Stimulated activated CD8-positive, alpha-beta memory T cell treated with anti-CD3 and anti-CD28 coated beads, Interleukin-15, amount 100 ng/mL, for 4 hours (primary cell): ENCODE measurements at places on chromosomes 13 and 19.

- DNase-seq, result no peak
Measured at GRCh38 chr13:39688699-39689405, 33.4 kb downstream of the COG6 start.

- DNase-seq, result no peak
Measured at GRCh38 chr13:112113348-112113747, 46.4 kb downstream of the SOX1 start.

DNA sequence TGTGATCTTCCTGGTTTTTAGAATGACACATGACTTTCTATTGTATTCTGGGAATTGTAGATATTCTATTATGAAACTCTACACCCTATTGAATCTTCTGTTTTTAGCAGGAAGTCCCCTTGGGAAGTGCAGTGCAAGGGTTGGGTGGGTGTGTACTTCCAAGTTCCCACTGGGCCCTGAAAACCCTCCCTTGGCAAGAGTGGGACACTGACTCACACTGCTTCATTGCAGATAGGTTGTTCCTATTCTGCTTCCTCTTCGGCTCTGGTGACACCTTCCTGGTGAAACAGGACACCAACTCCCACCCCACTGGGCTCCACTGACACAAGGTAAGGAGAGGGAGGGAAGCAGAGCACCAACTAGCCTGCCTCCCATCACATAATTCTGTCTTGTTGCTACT lies 121.8 kb downstream of the KCTD12 start:
- no peak for DNase-seq

DNA sequence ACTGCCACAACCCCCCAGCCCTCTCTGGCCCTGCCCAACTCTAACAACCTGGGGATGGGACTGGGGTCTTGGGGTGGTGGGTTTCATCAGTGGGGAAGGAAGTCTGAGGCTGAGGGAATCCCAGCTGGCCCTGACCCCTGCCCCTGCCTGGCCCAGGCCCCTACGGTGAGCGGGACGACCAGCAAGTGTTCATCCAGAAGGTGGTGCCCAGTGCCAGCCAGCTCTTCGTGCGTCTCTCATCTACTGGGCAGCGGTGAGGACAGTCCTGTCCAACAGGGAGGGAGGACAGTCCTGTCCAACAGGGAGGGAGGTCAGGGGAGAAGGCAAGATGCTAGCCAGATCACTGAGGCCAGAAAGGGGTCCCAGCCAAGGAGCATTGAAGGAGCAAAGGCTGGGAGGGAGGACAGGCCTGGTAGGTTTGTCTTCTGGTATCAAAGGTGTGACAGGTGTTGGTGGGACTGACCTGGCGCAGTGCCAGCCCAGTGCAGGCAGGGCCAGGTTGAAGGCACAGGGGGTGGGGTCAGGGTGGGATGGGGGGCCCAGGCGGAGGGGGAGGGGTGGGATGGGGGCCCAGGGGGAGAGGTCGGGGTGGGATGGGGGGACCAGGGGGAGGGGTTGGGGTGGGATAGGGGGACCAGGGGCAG lies 12.1 kb upstream of the LTBP4 start:
- DNase-seq, result no peak

GRCh38 chr19:52141203-52141602 lies 1.5 kb upstream of the ZNF616 start:
- DNase-seq, result no peak

- DNase-seq, result no peak
Measured at GRCh38 chr19:11190501-11190900, 6.8 kb downstream of the KANK2 start.

- DNase-seq, result no peak
Measured at GRCh38 chr19:54554896-54555295, 18.7 kb upstream of the LILRA2 start.

DNA sequence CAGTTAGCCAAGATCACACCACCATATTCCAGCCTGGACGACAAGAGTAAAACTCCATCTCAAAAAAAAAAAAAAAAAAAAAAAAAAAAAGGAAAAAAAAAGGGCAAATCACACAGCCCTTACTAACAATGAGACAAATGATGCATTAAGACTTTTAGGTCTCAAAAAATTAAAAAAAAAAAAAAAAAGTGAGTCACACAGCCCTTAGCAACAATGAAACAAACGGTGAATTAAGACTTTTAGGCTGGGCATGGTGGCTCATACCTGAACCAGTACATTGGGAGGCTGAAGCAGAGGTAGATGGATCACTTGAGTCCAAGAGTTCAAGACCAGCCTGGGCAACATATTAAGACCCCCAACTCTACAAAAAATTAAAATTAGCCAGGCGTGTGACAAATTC lies 32.4 kb upstream of the EIF3G start:
- no peak for DNase-seq

DNA sequence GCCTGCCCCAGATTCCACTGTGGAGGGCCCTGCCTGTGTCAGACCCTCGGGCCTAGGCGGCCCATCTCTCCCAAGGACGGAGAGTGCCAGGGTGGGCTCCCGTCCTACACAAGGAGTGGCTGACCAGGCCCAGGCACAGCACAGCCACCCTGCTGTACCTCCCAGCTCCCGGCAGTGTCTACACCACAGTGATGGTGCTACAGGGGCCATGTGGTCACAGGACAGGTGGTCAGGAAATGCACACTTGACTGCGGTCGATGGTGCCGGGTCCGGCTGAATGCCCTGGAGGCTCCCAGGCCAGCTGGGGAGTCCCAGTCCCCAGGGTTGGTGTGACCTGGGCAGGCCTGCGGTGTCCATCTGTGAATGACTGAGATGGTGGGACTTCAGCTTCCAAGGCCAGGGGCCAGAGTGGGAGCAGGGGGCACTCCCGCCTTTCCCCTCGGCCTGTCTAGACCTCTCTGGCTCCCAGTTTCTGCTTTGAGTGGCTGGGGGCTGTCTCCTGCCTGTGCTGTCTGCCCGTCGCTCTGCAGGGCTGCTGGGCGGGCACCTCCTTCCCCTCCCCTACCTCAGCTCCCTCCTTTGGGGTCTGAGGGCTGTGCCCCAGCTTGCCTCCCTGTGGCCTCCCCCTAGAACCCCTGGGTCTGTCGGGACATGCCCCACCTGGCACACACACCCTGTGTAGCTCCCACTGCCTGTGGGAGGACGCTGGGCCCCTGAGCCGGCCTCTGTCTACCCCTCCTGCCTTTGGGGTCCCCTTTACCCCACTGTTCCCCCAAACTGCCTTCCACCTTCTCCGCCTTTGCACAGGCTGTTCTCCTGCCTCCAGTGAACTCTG lies 12.5 kb downstream of the DDA1 start:
- DNase-seq, result no peak

- DNase-seq, result no peak
Measured at GRCh38 chr19:23071147-23071511, 45.7 kb upstream of the ZNF730 start.

DNA sequence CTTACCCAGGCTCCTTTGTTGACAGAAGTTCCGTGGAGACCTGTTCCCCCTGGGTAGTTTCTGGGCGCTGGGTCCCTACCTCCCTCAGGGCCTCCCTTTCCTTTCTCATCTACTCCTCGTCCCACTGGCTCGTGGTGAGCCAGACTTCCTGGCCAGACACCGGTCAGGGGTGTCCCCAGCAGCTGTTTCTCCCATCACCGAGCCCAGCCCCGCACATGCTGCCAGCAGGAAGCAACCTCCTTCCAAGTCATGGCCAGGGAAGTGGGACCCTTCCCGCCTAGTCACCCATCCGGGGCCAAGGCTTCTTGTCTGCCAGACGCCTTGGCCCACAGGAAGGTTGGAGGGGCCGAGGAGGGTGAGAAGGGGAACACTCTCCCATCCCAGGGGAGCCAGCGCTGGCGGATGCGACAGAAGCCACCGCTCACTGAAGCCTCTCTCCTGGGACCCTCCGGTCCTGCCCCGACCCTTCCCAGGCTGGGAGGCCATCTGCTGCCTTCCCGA lies 5.7 kb downstream of the PAK4 start:
- DNase-seq, result no peak

GRCh38 chr13:34886987-34887386 lies 55.1 kb upstream of the NBEA start:
- DNase-seq, result no peak

DNA sequence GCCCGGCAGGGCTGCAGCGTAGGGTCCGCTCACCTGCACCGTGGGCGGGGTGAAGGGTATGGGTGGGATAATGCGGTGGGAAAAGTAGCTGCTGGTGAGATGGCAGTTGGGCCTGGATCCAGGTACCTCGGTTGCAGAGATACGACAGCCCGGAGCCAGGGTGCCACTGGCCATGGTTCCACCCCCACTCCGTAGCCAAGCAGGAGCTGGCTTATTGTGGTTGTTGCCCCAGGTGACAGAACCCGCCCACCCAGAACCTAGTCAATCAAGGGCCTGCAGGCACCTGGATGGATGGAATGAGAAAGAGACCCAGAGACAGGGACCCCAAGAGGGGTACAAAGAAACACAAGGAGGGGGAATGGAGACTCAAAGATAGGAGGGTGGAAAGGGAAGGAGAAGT lies 3.5 kb upstream of the LHB start:
- no peak for DNase-seq

- DNase-seq, result no peak
Measured at GRCh38 chr13:50203256-50203941, 188.2 kb downstream of the KCNRG start.

- peak; percentile 26 for DNase-seq
Measured at GRCh38 chr19:1811472-1811894, 593 bp downstream of the ATP8B3 start.

DNA sequence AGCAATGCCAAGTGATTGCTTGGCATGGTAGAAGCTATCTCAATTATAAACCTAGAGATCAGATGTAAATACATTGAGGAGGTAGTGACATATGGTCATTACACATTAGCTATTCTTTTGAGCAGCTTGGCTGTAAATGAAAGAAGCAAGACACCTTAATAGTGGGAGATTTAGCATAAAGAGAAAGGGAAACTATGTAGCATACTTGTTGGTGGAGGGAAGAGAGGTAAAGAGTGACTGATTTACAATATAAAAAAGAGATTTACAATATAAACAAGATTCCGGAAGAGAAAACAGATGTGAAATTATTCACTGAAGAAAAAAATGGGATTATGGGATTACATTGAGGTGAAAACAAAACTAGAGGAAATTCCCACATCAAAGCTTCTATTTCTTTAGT lies 2009.6 kb downstream of the OLFM4 start:
- DNase-seq, result no peak

DNA sequence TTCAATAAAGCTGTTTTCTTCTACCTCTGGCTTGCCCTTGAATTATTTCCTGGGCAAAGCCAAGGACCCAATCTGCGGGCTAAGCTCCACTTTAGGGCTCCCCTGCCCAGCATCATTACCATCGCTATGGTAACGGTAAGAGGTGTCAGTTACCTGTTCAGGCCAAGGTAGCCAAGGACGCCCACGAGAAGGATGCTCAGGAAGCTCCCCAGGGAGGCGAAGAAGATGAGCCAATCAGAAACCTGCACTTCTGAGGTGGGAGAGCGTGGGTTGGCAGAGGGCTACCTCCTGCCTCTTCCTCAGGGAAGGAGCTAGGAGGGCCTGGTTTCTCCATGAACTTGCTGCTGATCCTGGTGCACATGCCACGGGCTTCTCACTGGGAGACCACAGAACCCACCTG lies 24.7 kb downstream of the IL12RB1 start:
- no peak for DNase-seq

DNA sequence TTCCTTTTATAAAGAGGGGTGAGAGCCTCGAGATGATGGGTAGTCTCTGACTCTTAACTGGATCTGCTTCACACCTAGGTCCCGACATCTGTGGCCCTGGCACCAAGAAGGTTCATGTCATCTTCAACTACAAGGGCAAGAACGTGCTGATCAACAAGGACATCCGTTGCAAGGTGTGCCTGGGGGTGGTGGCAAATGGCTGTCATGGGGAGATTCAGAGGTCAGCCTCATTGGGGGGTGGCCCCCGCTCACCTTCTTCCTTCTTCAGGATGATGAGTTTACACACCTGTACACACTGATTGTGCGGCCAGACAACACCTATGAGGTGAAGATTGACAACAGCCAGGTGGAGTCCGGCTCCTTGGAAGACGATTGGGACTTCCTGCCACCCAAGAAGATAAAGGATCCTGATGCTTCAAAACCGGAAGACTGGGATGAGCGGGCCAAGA lies 1.6 kb downstream of the CALR start:
- DNase-seq, result no peak

DNA sequence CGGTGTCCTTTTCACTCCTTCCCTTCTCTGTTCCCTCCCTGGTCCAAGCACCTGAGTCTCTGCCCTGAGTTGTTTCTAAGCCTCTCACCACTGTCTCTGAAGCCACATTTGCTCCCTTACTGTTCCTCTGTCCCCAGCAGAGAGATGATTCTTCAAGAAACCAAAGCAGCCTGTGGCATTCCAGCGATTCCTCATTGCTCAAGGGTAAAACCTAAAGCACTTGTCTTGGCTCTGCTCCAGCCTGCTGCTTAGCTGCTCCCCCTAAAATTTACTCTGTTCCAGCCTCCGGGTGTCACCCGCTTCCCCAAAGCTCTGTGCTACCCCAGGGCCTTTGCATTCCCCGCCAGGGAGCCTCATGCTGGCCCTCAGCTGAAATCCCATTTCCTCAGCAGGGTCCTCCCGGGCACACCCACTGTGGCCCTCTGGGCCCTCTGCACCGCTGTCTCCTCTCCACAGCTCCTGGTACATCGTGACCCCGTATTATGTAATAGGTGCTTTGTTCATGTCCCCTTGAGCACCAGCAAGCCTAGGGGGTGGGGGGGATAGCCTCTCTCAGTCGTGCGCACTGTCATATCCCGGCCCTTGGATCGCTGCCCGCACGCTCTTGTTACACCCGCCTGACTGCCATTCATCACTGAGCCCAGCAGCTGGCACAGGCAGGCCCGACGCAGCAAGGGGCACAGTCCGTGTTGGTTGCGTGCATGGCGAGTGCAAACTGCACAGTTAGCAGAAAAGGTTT lies 15.8 kb downstream of the TECR start:
- DNase-seq, result no peak

GRCh38 chr13:90680826-90681225 lies 666.7 kb upstream of the MIR17HG start:
- DNase-seq, result no peak

DNA sequence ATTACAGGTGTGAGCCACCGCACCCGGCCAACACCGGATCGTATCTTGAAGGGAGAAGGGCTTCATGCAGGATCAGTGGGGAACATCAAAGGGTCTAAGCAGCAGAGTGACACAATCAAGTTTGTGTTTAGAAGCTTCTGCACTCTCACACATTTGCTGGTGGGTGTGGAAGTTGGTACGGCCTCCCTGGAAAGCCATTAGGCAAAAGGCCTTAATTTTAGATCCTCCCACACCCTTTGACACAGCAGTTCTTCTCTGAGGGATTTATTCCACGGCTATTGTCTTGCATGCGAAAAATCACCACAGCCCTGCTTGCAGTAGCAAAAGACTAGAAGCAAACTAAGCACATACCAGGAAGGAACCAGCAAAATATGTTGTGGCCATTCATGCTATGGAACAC lies 18.3 kb upstream of the SLC1A5 start:
- no peak for DNase-seq

- no peak for DNase-seq
Measured at GRCh38 chr13:33945477-33945876, 127.5 kb downstream of the RFC3 start.

- DNase-seq, result no peak
Measured at GRCh38 chr19:22332924-22333323, 46.7 kb downstream of the ZNF729 start.

- DNase-seq, result no peak
Measured at GRCh38 chr13:95650696-95651095, 6.2 kb upstream of the DZIP1 start.

- DNase-seq, result no peak
Measured at GRCh38 chr19:33639035-33639681, 17.4 kb downstream of the CHST8 start.

- peak; percentile 67 for DNase-seq
Measured at GRCh38 chr19:41302624-41303351, 7.2 kb upstream of the CCDC97 start.
